NB4 (cell line): ENCODE measurements at places on chromosomes 1 and 21.

DNA sequence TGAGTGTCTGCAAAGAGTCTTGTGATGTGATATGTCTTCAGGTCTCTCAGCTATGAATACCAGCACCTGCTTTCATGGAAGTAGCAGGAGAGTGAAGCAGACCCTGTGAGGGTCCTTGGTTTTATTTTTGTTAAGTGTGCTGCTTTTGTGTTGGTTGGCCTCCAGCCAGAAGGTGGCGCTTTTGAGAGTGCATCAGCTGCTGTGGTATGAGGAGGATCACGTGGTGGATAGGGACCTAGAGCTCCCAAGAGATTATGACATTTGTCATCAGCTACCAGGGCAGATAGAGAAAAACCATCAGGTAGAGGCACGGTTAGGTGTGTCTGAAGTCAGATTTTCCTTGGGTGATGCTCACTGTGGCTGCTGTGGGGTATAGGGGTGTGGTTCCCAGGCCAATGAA lies 1232.1 kb downstream of the MRPL39 start:
- peak; percentile 35 for DNase-seq

- DNase-seq: no peak
These were observed 1.6 kb downstream of the KIF17 start for GRCh38 chr1:20716232-20716631.

GRCh38 chr1:104125266-104125665 lies 375.6 kb downstream of the AMY1C start:
- DNase-seq: no peak

DNA sequence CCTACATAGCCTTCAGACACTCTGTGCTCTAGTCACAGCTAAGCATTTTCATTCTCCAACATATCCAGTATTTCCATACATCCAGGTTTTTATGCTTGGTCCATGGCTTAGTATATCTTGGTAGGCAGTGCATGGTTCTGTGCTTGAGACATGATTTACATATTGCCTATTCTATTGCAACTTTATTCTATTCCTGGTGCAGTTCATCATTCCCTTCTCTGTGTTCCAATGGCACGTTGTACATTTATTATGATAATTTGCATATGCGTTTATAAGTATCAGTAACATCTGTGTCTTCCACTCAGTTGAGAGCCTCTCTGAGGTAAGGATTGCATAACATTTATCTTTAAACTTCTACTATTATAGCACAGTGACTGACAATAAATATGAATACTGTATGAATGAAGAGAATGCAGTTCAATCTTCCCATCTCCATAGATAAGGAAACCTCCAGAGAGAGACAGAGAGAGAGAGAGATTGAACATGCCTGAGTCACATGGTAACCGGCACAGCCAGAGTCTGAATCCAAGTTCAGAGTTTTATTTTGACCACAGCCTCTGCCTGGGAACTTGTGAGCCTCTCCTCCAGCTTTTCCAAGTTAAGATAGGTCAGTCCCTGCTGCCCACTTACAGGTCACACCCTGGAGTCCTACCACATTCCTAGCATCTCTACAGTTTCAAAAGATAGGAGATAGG lies 41.5 kb downstream of the PLPPR5 start:
- no peak for DNase-seq

GRCh38 chr1:55120538-55120937 lies 81.2 kb downstream of the PCSK9 start:
- DNase-seq: no peak
